ENCODE measurements at places on chromosomes 11 and 22.

DNA sequence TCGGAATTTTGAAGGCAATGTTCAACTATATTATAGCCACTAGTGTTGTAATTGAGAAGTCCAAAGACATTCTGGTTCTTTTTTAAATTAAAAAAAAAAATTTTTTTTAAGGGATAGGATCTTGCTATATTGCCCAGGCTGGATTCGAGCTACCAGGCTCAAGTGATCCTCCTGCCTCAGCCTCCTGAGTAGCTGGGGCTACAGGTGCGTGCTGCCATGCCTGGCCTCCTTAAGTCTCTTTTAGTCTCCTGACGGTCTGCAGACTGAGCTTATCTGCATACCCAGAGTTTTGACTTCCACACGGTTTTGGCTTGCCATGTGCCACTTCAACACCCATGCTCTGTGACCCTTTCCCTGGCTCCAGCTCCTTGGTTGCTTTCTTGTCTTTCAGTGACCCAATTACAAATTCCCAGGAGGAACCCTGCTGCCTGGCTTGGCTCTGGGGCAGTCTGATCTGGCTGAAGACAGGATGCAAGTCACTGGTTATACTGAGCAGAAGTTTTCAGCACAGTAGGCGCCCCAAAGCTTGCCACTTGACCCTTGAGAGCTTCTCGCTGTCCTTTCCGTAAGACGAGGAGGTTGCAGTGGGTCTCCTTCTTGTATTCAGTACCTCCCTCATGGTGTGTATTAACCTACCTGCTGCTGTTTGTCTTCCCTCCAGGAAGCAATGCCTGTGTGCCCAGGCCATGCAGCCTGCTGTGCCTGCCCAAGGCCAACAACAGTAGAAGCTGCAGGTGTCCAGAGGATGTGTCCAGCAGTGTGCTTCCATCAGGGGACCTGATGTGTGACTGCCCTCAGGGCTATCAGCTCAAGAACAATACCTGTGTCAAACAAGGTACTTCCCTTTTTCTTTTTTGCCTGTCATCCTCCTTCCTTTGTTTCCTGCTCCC, 113.8 kb upstream of the SORL1-AS1 start:
- no peak for DNase-seq

- no peak for DNase-seq
Observed at GRCh38 chr11:121351083-121351630, 58.6 kb downstream of the SC5D start.

- DNase-seq = no peak
Observed at GRCh38 chr11:22707119-22707899, 40.9 kb downstream of the GAS2 start.

GRCh38 chr11:123653827-123654565, 428 bp downstream of the SCN3B start:
- DNase-seq = no peak

- DNase-seq = no peak
Observed at GRCh38 chr11:102760344-102761035, 19.9 kb downstream of the MMP10 start.

DNA sequence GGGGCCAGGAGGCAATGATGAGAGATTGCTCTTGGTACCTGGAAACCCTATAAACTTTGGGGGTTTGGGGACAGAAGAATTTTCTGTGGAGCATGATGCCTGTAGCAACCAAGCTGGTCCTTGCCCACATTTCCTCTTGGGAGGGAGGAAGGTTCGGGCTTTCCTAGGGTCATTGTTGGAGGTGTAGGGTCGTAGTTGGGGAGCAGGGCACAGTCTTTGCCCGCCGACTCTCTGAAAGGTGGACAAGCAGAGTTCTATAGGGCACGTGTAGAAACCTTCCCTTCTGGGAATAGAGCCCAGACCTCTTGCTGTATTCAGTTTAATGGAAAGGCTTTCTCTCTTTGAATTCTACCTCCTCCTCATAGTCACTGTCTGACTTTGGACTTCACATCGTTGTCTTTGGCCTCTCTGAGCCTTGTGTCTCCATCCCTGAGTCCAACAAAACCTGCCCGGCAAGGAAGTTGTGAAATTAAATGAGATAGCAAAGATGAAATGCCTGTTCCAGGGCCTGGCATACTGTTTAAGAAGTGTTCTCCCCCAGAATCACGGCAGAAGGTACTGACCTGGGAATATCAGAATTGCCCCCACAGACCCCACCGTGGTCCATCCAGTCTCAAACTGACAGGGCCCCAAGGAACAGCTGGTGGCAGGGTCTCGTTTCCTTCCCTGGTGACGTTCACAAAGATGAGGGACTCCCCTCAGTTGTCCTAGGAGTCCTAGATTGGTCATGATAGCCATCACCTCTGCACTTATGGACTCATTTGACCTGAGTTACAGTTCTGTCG, 1.6 kb downstream of the PRDM11 start:
- no peak for DNase-seq

DNA sequence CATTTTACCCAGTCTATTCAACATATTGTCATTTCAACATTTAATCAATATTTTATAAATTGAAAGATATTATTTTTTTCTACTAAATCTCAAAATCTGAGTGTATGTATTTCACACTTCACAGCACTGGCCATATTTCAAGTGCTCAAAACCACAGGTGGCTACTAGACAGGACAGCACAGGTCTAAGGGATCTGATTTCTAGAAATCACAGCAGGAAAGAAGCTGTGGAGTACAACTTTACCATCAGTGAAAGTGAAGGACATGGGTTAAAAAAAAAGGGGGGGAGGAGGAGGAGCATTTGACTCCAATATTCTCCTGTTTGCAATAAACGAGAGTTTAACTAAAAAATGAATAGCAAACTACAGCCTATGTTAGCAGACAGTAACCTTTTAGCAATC, 4.5 kb downstream of the PRDM10 start:
- DNase-seq = no peak

All from activated CD8-positive, alpha-beta memory T cell treated with anti-CD3 and anti-CD28 coated beads for 1 hour (primary cell).